ENCODE measurements at places on chromosomes 16 and 17. TPM values are rescaled to one million over a fixed set of nuclear protein-coding genes. Genes with fewer than 3 reads are reported as not detected.

OR2C1 gene
- not detected for total RNA-seq

TMC7 gene
- total RNA-seq, result 5.6 TPM

SMIM22 gene
- not detected for total RNA-seq

CHD9NB gene
- 1.5 TPM for total RNA-seq

SUPT6H gene
- total RNA-seq, result 55.9 TPM
